Smooth muscle cell of trachea (primary cell): ENCODE measurements at places on chromosomes 3 and 15. TPM values are rescaled to one million over a fixed set of nuclear protein-coding genes. Genes with fewer than 3 reads are reported as not detected.

KPNA1 gene
- 33.1 and 41.5 TPM in 2 replicates for total RNA-seq

TPRG1 gene
- 0.15 and 0.17 TPM in 2 replicates for total RNA-seq

CHRM5 gene
- under 0.01 and 0.15 TPM in 2 replicates for total RNA-seq

AMT gene
- 1.2 and 3.2 TPM in 2 replicates for total RNA-seq

MAP6D1 gene
- 1.9 and 2.3 TPM in 2 replicates for total RNA-seq

SERPINI2 gene
- total RNA-seq = not detected in 2 replicates

DNAH12 gene
- total RNA-seq = under 0.01 and 0.17 TPM in 2 replicates

LRRC31 gene
- total RNA-seq = not detected in 2 replicates
